ENCODE measurements at places on chromosomes 11 and 22. TPM values are rescaled to one million over a fixed set of nuclear protein-coding genes. Genes with fewer than 3 reads are reported as not detected.

Gene EMID1
- 0.14 TPM for total RNA-seq

Gene NAGA
- total RNA-seq, result 38.7 TPM

Gene CASP5
- total RNA-seq, result not detected

Gene OTOG
- total RNA-seq, result not detected

Gene WEE1
- total RNA-seq, result 67.7 TPM

Gene HMOX1
- total RNA-seq, result 0.61 TPM

Gene OR6T1
- not detected for total RNA-seq
